Mammary epithelial cell (primary cell): ENCODE measurements at places on chromosomes 3 and 15.

DNA sequence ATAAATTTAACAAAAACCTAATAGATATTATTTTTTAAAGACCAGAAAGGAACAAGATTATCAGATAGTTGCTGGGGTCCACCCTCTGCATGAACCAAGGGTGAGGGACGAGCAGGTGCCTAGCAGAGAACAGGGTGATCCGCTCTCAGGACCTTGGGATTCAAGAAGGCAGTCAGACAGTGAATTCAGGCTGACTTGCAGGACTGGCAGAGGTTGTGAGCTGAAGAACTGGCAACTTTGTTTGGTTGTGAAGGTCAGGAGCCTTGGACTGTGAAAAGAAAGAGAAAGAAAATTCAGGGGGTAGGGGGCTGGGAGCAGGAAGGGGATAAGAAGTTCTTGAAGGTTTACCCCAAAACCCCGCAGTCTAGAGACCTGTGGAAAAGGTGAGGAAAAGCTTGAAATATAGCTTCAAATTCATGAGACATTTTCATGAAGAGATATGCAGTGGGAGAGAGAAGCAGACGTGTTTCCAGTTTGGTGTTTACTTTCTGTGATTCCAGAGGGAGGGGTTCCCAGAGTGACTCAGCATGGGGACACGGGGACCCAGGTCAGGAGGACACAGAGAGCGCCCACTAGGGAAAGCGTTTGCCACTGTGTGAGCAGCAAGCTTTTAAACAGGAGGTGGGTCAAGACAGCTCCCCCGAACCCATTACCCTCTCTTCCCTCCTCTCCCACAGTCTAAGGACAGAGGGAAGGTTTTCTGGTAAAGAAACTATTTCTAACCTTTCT is 217.2 kb upstream of the UMPS start:
- no peak for DNase-seq

GRCh38 chr15:38195191-38195901 is 57.3 kb upstream of the SPRED1 start:
- no peak for DNase-seq

DNA sequence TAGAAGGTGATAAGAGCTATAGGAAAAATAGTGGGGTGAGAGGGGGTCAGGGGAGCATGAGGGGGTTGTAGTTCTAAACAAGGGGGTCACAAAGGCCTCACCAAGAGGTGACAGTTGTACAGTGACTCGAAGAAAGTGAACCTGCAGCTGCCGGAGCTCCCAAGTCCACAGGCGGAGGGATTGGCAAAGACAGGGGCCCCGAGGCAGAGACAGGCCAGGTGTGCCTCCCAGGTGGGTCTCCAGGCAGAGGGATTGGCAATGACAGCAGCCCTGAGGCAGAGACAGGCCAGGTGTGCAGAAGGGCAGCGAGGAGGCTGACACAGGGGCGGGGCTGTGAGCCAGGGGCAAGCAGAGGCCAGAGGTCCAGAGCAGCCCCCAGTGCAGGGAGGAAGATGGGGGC is 63.7 kb downstream of the DNAJB8 start:
- DNase-seq: no peak

DNA sequence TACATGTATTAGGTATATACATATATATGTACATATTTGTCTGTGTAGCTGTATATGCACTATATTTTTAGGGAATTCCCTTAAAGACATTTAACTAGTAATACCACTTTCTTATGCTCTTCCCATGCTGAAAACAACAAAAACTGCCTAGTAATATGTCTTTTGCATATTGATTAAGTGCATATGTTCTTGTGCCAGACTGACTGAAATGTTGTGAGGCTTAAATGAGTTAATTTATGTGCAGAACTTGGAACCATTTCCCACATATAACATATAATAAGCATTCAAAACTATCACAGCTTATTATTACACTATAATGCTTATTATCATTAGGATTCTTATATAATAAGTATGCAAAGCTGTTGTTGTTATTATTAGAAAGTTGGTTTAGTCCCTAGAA is 318.0 kb upstream of the KCNMB2 start:
- DNase-seq: no peak

- DNase-seq: peak; percentile 5
Observed at GRCh38 chr15:55741833-55742497, 987 bp downstream of the PRTG start.

- no peak for DNase-seq
Observed at GRCh38 chr3:16825617-16826204, 59.0 kb upstream of the PLCL2 start.

DNA sequence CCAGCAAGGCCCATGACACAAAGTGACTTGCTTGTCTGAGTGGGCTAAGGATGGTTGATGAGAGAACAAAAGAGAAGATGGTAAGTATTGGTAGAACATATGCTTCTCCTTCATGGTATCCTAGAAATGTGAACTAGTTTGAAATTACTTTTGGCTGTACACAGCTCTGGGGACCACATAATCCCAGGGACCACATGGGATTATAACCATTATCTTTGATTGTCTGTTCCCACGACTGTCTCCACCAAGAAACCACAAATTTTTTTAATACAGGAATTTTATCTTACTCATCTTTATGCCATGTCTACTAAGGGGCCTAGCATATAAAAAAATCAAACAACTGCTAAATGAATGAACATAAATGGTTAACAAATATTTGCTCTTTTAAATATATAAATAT is 155.3 kb upstream of the PRICKLE2 start:
- DNase-seq: no peak

GRCh38 chr3:120678331-120678947 is 3.6 kb downstream of the HGD start:
- peak; percentile 68 for DNase-seq

GRCh38 chr15:76871930-76872329 is 33.2 kb downstream of the SCAPER start:
- no peak for DNase-seq

- no peak for DNase-seq
Observed at GRCh38 chr3:97089621-97090020, 275.2 kb downstream of the EPHA6 start.

DNA sequence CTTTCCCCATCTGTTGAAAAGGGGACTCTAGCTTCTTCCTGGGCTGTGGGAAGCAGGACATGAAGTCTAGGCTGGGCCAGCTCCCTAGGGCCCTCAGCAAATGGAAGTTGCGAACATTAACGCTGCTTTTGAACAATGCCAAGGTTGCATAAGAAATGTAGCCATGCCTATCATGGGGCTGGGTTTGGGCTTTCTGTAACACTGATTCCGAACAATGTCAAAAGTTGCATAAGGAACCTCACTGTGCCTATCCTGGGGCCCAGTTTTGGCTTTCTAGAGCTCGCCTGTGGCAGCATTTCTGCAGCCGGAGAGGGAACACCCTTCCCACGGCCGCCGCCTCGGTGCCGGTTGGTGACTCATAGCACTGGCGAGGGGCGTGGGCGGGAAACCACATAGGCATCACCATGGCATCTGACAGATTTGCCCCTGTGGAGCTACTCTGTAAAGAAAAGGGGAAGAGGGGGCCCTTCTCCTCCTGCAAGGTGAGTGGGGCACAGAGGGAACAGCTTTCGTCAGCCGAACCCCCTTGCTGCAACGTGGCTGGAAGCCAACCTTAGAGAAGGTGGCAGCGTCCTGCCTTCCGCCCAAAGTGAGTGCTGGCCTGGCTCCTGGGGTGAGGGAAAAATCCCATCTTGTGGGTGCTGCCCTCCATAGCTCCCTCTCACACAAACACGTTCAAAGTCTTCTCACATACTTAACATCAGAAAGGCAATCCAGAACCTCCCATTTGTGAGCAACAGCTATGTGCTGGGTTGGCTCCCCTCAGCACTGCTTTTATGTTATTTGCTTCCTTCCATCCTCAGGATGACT is 46.6 kb upstream of the ATP2B2 start:
- DNase-seq: peak; percentile 83

- no peak for DNase-seq
Observed at GRCh38 chr3:129577925-129578786, 28.3 kb downstream of the PLXND1 start.

GRCh38 chr15:94234300-94234699 is 2.9 kb downstream of the MCTP2 start:
- no peak for DNase-seq

GRCh38 chr15:40454904-40455391 is 14.2 kb downstream of the BAHD1 start:
- peak; percentile 58 for DNase-seq

GRCh38 chr3:58824777-58825176 is 158.2 kb upstream of the FAM3D start:
- DNase-seq: no peak

DNA sequence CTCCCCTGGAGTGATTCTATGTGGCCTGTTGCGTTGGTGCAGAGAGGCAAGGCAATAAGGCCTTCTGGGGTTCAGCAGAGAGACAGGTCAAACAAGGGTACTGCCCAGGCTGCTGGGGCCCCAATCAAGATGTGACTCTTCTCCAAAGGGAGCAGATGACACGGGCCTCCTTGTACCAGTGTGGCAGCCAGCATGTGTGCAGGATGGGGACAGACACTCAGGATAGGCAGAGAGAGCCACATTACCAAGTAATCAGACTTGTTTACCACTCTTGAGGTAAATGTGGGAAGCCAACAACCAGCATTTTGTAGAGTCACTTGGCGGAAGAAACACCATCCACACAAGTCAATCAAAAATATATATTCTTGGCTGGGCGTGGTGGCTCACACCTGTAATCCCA is 95.3 kb upstream of the DLG1 start:
- no peak for DNase-seq

DNA sequence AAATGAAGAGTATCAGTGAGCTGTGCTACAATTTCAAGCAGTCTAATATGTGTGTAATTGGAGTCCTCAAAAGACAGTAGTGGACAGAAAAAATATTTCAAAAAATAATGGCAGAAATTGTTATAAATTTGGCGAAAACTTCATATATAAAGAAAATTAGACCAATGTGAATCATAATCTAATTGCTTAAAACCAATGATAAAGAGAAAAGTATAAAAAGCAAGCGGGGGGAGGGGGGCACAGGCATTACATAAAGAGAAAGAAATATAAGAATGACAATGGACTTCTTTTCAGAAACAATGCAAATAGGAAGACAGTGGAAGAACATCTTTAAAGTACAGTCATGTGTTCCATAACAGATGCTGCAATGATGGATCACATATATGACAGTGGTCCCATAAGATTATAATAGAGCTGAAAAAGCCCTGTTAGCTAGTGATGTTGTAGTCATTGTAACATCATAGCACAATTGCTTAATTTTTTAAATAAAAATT is 7.9 kb upstream of the PXYLP1 start:
- DNase-seq: no peak

GRCh38 chr3:180383332-180384020 is 218.5 kb upstream of the TTC14 start:
- peak; percentile 52 for DNase-seq

GRCh38 chr15:95839367-95839782 is 491.1 kb upstream of the NR2F2 start:
- no peak for DNase-seq

DNA sequence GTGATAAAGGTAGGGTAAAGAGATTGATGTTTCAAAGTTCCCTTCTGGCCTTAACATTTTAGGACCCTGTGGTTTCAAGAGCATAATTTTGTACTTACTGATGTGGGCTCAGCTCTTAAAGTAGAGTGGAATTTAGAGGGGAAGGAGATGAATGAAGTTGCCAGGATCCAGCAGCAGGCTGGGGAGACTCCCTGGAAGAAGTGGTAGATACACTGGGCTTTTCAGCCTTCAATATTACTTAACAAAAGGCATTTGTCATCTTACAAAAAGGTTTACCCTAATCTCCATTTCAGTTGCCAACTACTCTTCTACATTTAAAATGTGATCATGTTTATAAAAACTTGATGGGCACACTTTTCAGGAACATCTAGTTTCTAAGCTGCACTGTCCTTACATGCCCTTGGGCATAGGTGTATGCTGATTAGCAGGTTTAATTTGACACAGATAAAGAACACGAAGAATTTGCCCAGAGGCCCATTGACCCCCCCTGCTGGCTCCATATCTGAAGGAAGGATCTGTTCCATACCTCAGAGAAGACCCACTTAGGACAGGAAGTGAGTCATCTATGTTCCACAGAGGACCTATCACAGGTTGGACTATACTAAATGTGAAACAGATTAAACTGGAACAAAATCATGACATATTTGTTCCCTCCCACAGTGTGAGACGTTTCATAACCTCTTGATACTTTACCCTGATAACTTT is 93.0 kb upstream of the LPP start:
- DNase-seq: peak; percentile 59

DNA sequence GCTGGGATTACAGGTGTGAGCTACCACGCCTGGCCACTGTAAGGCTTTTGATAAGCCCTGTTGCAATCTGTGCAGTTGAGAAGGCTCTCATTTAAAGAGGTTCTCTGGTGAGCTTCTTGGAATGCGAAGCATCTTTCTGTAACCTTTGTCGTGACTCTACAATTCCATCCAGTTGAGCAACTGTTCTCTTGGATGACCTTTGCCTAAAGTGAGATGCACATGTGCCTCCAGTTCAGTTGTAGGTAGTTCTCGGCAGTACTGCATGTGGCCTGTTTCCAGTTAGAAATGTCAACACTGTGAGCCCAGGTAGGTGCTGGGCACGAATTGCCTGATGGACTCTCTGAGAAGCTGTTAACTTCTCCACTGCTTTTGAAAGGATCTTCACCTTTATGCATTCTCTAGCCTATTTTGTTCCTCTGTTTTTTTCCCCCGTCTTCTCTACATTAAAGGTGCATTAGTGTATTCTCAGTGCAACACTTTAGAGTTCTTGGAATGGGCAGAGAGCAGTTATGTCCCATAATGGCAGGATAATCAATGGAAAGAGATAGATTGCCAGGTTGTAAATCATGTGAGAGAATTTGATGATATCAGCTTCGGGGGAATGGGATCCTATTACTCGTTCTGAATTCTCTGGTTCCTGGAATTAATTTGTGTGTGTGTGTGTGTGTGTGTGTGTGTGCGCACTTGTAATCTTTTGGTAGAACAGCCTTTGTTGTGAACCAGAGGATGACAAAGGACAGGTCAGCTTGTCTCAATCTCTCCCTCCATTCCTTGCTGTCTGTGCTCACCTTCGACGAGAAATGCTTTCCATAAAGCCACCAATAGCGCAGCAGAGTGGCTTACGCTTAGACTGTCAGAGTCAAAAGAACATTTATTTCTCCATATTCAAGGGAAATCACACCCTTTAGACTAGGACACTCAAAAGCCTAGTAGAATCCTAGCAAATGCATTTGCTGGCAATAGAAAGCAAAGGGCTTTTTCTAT is 51.1 kb downstream of the PTPRG start:
- no peak for DNase-seq

DNA sequence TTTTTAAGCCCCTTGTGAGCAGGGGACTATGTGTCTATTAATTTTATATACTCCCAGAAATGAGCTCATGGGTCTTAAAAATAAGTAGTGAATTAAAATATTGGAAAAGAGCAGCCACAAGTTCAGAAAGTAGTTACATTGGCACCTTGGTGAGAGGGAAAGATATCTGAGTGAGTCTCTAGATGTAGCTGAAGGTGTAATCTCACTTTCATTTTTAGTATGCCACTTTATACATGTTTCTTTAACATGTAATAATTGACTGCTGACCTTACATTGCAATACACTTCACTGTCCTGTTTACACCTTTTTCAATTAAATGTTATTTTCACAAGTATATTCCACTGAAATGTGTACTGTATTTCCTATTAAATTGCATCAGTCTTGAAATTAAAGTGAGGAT is 12.1 kb upstream of the PAK6 start:
- DNase-seq: no peak
